ENCODE measurements at places on chromosomes 16 and 17.
A peak's percentile ranks its signal among the peaks of the same experiment; 100 is the strongest.

DNA sequence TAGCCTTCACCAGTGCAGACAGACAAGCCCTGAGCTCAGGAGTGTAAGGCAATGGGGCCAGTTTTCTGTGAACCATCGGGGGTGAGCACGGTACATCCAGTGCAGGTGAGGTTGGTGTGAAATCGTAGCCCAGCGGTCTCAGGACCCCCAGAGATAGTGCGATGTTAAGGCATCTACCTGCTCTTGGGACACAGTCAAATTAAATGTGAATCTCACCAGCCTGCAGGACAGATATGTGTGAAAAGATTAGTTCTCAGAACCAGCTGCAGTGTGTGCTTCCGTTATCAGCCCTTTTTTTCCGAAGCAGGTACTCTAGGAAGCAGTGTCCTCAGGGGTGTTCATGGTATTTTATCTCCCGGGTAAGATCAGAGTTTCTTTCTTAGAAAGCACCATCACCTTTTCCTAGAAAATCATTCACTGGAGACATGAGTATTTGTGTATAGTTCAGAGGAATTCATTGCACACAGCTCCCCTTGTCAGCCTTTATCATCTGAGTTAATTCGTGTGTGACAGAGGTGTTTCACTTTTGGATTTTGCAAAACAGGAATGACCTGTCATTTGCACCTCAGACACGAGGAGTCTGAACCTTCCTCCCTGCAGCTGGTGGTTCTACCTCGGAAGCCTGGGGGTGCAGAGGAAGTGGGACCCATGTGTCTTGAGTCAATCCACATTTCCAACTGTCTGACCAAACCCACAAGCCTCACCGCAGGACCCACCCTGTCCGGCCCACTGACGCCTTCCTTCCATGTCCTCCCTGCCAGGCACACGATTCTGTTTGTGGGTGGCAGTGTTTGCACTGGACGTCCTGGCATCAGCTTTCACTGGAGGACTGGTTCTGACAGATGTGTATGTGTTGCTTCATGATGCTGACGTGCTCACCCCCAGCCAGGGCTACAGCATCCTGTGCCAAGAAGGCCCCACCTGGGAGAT is 107.8 kb downstream of the CLEC16A start:
- no peak for DNase-seq

DNA sequence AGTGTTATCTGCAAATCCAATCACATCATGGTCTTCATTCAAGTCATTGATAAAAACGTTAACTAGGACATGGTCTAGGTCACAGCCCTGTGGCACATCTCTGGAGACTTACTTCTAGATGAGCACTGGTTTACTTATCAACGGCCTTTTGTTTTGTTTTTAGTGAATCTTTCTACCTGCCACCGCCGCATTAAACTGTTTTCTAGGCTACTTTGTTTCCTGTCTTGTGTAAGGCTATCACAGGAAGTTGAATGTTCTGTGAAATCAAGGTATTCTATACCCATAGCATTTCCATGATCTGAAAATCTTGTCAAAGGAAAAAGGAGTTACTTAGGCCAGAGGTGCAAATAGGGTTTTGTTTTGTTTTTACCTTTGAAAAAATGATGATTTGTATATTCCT is 26.9 kb downstream of the SOCS3 start:
- DNase-seq = no peak

GRCh38 chr16:68194251-68194650 is 41.7 kb downstream of the ESRP2 start:
- no peak for DNase-seq

- DNase-seq = peak; percentile 79
Observed at GRCh38 chr17:47946929-47947397, 5.6 kb downstream of the PNPO start.

DNA sequence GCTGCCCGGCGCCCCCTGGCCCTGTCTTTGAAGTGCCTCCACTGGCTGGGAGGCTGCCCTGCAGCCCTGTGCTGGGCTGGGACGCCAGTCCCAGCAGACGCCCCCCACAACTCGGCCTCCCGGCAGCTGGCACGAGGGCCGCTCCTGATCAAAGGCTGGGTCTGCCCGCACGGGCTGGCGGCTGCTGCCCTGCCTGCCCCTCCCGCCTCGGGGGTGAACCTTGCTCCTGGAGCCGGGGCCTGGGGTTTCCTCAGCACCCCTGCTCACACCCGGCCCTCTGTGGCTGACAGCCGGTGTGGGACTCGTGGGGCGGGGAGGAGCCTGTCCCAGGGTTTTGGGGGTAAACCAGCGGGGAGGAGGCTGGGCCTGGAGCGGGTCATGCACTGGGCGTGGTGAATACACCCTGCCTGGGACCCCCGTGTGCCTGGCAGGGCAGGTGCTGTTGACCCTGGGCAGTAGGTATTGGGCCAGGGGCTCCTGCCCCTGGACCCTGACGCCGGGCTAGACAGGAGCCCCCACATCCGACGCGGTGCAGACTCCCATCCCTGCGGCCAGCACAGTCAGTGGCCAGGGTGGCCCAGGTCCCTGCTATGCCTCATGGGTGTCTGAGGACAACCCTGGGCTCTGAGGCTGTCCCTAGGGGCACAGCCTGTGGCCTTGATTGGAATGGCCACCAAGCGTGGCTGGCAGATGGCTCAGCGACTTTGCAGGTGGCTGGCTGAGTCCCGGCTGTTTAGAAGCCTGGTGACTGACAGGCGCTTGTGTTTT is 21.7 kb downstream of the CENPX start:
- DNase-seq = no peak

GRCh38 chr17:77738751-77739531 is 219.6 kb upstream of the TNRC6C start:
- DNase-seq = peak; percentile 93

DNA sequence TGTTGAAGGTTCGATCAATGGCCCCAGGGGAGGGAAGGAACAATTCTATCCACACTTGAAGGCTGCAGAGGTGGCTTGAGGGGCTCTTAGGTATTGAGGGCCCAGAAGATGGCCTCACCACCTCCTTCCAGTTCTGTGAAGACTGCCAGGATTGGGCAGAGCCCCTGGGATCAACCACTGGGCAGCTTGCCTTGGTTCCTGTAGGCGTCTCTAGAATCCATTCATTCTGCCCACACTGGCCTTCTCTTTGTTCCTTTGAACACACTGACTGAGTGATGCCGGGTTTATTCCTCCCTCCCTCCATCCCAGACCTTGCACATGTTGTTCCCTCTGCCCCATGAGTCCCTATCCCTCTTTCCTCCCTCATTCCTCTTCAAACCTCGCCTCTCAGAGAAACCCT is 50.5 kb downstream of the SYT17 start:
- DNase-seq = no peak

- no peak for DNase-seq
Observed at GRCh38 chr17:35807371-35808144, 1.7 kb upstream of the TAF15 start.

DNA sequence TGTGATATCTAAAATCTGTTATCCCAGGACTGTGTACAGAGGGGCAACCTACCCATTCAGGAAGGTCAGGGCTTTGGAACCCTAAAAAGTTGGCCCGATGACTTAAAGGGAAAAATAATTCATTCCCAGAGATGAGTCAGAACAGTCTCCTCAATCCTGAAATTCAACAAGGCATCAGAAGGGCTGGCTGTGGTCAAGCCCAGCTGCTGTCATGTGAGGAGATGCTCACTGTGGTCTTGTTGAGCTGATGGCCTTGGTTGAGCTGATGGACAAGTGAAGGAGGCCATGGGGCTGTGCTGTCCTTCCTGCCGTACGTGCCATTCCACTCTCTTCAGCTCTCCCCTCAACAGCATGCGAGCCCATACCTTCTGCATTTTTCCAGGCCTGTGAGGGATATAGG is 20.9 kb upstream of the DRG2 start:
- DNase-seq = no peak

- DNase-seq = peak; percentile 88
Observed at GRCh38 chr17:48505788-48506187, 25.0 kb downstream of the HOXB1 start.

DNA sequence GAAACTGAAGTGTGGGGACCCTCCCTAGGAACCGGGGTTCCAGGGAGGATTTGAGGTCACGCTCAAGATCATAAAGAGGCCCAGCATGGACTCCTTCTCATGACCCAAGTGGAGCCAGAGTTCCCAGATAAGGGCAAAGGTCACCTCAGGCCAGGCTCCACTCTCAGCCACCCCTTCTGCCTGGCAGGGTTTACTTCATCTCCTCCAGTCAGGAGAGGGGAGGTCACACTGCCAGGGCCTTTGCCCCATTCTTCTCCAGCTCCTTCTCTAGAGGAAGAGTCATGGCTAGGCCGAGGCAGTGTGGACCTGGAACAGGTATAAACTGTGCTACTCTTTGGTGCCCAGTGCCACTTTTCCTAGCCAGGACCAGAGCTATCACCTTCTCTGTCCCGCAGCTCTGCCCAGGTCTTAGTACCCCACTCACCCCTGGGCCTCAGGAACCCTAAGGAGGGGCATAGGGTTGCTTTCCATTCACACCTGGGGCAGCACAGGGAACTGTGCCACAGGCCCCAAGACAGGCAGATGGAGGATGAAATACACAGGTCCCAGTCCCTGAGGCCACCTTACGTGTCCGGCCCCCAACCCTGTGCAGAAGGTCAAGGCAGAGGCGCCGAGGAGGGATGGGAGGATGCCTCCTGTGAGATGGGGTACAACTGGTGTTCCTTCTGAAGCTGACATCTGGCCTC is 879 bp upstream of the ACSF2 start:
- no peak for DNase-seq

DNA sequence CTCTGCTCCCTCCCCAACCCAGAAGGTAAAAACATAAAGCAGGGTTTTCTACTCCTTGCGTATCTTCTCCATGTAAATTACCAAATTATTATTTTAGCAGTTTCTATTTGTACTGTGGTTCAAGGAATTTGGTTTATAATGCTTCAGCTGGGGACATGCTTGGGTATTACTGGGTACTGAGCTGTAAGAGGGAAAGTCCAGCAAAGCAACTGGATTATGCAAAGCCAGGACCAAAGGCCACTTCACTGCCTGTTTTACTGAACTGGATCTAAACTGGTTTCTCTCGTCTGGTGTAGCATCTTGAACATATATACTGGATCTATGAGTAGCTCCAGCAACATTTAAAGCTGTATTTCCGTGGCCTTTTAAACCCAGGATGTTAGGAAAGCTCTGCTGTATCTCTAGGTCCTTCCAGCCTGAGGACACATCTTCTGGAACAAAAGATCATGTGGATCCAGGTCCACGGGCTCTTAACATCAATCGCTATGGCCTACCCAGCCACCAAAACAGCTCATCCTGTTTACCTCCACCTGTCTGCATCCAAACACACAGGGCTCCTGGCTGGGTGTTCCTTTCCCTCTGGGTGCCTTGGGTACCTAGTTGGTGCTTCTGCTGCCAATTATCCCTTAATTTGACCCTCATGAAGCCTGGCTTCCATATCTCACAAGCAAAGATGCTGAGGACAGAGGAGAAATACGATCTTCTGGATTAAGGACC is 7.2 kb downstream of the PMP22 start:
- DNase-seq = no peak
